ENCODE measurements at places on chromosomes 1 and 21. TPM values are rescaled to one million over a fixed set of nuclear protein-coding genes. Genes with fewer than 3 reads are reported as not detected.

- peak; percentile 20 for ATAC-seq
These were observed 63.0 kb upstream of the BACH1 start for GRCh38 chr21:29235714-29236197.

GRCh38 chr1:34478515-34479076 lies 276.3 kb upstream of the GJB5 start:
- ATAC-seq = no peak

DNA sequence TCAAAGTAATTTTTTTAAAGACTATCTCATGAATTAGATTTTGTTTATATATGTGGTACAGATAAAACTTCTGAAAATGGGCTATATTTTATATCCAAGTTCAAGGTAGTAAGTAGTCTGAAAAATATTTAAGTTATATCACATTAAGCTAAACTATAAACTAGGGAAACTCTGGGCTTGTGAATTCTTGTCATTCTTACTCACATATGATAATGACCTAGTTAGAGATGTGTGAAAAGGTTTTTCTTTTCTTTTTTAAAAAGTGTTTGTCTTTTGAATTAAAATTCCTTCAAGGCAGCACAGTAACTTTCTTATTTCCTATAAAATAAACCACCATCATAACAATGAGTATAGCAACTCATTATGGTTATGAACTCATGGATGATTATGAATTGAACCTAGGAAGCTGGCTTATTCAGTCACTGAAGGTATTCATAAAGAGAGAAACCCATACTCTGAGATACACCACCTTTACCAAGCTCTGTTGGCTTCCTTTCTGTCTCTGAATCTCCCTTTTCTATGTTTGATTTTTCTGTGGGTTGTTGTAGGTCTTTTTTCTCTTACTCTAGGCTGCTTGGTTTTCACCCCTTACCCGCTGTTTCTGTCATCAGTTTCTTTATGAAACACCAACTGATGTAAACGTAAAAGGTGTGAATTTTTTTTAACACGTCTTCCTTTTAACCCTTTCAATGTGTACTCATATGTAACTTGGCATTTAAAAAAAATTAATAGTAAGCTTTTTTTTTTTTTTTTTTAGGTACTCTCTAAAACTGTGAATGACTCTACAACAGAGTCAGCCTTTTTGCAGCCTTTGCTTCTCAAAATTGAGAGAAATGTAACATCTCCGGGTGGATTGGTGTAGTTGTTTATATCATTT lies 25.2 kb downstream of the IL12RB2 start:
- peak; percentile 84 for ATAC-seq

DNA sequence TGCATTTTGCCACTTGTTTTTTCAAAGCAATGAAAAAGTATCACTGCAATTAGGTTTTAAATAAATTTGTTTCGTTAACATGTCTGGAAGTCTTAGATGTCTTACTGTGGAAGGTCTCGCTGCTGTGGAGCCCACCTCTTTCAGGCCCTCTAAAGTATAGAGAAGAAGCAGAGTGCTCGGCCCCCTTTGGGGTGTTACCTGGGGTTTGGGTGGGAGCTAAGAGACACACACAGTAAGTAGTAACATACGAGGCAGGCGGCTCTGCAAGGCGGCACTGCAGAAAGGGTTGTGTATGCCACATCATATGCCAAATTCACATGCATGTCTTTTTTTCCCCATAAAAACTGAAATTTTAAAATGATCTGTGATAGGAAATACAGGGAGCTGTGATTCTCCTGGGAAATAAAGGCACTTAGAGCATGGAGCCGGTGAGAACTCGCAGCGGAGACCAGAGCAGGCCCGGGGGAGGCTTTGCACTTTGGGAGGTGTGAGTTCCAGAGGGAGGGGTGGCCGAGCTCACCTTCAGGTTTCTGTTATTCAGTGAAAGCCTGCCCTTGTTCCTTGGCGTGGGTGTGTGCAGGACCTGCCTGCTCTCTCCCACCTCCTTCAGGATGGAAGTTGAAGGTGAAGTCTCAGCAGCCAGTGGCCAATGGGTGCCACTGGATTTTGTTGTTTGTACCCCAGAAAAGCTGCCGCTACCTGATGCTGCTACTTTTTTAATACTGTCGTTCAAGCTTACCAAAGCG lies 35.7 kb upstream of the PWP2 start:
- no peak for ATAC-seq

Gene LYSMD1
- total RNA-seq = 7.9 TPM

GRCh38 chr1:59298710-59299346 lies 1.9 kb downstream of the FGGY start:
- no peak for ATAC-seq

Gene NHLH1
- 1.1 TPM for total RNA-seq
